ENCODE measurements at places on chromosomes 5 and 9.

GRCh38 chr9:109027176-109027575, 13.9 kb upstream of the CTNNAL1 start:
- DNase-seq = no peak

GRCh38 chr5:143063175-143063970, 293.2 kb downstream of the ARHGAP26 start:
- no peak for DNase-seq

GRCh38 chr9:128082151-128082550, 14.1 kb downstream of the SLC25A25 start:
- DNase-seq = peak; percentile 34

DNA sequence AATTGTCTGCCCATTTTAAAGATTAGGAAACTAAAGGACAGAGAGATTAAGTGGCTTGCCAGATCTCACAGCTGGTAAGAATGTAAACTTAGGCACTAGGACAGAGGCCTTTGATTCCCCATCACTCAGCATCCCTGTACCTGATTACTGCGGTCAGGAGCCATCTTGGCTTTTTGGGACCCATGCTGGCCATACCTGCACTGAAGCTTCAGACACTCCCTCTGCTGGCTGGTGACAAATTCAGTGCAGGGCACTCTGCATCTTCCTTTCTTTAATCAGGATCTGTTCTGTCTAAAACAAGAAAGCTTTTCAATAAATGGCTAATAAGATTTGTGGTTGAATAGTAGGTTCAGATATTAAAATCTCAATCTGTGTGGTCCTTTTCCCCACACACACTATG, 215.5 kb upstream of the RORB start:
- DNase-seq = no peak
